H9 (cell line): ENCODE measurements at places on chromosomes 3 and 15. TPM values are rescaled to one million over a fixed set of nuclear protein-coding genes. Genes with fewer than 3 reads are reported as not detected.

The NEDD4 gene
- total RNA-seq, result 9.3 and 9.6 TPM in 2 replicates

GRCh38 chr3:31086698-31087097, 192.2 kb upstream of the GADL1 start:
- no peak for DNase-seq

- peak; percentile 86 for DNase-seq
These were observed at the start of gene DALRD3 for GRCh38 chr3:49017971-49018706. Gene DALRD3, minus strand, starts transcription at chr3:49018580. Its CDS starts 16 bp downstream, at chr3:49018564.

DNA sequence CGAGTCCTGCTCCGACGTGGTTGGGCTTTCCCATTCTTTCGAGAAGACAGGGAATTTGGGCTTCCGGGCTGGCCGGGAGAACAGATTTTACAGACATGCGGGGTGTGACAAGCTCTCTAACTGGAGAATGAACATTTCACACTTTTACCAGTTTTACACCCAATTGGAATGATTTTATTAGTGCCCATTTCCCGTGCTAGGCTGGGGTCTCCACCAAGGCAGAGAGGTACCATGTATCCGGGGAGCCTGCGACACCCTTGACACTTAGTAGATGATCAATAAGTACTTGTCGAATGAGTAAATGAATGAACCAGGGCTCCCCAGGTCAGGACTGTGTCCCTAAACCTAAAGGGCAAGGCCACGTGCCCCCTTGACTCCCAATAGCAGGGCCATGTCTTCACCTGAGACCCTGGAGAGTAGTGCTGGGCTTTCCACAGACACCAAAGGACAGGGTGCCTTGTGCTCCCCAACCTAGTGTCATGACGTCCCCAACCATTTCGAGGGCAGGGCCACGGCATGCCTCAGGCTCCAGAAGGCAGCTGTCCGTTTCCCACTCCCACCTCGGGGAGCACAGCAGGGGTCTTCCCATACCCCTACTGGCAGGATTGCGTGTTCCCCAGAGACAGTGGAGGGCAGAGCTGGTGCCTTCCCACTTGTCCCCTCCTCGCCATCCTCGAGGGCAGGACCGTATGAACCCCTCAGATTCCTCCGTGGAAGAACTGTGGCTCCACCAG, 679 bp upstream of the MYD88 start:
- DNase-seq, result peak; percentile 65

GRCh38 chr15:67918205-67918861, 78.5 kb upstream of the RNU6-1 start:
- peak; percentile 35 for DNase-seq

GRCh38 chr3:73955494-73956070, 330.8 kb upstream of the PDZRN3 start:
- DNase-seq, result no peak

- no peak for DNase-seq
These were observed 54.8 kb upstream of the VGLL4 start for GRCh38 chr3:11698326-11699082.
